ENCODE measurements at places on chromosomes 1 and 21.
A peak's percentile ranks its signal among the peaks of the same experiment; 100 is the strongest.

DNA sequence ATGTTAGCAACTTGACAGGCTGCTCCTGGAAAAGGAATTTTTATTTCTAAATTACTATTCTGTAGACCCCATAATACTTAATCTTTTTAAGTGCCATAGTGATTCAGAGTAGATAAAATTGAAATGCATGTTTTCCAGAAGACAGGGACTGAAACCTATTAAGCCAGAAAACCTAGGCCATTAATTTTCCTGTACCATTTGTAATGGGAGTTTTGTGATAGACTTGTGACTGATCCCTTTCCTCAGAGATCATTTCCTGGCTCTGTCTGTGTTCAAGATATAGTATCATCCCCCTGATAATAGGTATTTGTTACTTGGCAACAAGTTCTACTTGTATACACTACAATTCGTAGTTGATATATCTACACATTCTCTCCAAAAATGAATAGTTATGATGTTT, 1609.8 kb downstream of the AMY1C start:
- DNase-seq: no peak

- DNase-seq: no peak
Measured at GRCh38 chr1:193105821-193106177, 585 bp upstream of the GLRX2 start.

DNA sequence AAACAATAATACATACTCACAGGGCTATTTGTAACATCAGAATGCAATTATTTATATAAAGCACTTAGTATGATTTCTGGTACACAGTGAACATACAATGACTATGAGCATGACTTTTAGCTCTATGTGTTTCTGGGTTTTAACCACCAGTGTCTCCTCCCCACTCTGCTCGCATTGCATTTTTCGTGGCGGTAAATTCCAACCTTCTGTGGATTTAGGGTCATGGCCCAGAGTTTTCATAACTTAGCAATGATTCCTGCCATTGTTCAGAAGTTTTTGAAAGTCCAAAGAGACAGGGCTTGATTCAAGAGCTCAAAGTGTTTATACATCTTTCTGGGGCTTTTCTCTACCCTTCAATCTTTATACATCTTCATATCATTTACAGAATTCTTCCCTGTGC, 191.3 kb downstream of the BACH1 start:
- no peak for DNase-seq

DNA sequence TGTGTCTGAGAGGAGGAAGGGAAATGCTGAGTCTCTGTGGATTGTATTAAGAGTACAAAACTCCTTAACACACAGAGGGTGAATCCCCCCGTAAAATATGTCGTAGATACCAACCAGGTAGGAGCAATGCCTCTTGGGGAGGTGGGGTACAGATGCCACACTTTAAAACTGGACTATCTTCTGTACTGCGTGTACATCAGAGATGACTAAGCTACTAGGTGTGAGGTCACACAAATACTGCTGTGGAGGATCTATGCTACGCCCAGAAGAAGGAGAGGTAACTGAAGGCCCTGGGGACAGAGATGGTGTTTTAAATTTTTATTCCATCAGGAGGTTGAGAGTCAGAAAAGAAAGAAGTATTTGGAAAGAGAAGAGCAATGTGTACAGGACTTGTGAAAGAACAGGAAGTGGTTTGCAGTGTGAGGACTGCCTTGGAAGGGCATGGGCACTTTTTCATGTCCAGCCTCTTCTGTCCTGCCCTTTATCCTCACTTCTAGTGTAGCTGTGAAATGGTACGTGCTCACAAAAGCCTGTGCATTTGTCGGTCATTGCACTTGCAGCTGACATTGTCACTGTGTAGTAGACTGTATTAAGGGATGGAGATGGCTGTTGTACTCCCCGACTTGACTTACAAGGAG, 287.8 kb upstream of the CHRM3 start:
- DNase-seq: no peak

DNA sequence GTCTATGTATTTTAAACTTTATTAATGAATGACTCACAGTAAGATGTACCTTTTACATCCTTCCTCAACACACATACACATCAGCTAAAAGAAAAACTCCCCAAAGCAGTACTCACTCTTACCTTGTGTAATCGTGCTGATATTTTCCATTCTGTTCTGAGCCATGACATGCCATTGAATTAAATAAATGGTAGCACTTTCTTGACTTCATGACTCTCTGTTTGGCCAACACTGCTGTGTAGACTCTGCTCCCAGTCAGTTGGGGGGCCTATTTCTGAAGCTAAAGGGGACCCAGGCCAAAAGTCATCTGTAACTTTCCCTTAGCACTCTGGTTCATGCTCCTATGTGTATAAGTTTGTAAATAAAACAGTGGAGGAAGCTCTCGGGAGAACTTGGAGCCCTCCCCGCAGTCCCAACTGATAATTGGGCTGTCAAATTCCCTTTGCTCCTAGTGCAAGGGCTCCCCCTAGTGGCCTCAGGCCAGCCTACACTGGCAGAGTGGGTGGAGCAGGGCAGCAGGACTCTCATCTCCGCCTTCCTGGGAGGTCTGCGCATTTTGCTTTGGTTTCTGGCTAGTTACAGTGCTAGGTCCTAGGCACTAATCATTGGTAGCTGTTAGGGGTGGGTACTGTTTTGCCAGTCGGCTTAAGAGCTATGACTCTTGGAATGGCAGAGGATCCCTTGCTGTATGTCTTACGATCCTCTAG, 1.7 kb upstream of the FYB2 start:
- DNase-seq: peak; percentile 31

DNA sequence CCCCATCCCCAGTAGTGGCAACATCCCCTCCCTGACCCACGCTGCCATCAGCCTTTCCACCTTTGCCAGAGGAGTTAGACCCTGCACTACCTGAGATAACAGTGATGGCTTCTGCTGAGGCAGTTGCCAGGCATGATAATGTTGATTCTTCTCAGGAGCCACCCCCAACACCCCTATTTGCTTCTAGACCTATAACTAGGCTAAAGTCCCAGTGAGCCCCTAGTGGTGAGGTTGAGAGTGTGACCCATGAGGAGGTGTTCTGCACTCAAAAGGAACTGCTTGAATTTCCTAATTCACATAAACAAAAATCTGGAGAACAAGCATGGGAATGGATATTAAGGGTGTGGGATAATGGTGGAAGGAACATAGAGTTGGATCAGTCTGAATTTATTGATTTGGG, 159.6 kb upstream of the COL11A1 start:
- DNase-seq: no peak

DNA sequence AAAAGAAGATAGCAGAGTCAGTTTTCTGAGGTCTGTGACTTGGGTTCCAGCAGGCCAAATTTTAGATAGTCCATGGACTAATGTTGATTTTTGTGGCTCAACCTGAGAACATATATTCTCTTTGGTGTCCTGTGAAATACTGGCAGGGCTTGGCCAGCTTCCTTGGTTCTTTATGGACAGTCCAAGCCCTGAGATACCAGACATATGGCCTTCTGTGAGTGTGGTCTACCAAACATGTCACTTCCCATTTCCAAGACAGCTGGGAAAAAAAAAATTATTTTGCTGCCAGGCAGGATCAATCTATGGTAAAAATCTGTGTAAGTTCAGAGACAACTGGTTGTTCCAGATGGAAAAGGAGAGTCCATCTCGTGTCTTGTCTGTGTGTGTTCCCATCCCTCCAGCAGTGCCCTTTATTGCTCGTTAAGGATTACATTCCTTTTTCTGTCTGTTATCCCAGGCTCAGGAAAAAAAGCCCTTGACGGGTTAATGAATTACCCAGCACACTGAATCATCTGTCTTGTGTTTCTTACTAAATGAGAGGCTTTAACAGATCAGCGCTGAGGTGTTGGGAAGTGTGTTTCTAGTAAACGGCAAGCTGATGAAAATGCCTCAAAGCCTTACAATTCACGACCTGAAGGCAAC, 33.4 kb upstream of the XPR1 start:
- no peak for DNase-seq

- no peak for DNase-seq
Measured at GRCh38 chr1:110136911-110137310, 13.4 kb upstream of the SLC6A17 start.

DNA sequence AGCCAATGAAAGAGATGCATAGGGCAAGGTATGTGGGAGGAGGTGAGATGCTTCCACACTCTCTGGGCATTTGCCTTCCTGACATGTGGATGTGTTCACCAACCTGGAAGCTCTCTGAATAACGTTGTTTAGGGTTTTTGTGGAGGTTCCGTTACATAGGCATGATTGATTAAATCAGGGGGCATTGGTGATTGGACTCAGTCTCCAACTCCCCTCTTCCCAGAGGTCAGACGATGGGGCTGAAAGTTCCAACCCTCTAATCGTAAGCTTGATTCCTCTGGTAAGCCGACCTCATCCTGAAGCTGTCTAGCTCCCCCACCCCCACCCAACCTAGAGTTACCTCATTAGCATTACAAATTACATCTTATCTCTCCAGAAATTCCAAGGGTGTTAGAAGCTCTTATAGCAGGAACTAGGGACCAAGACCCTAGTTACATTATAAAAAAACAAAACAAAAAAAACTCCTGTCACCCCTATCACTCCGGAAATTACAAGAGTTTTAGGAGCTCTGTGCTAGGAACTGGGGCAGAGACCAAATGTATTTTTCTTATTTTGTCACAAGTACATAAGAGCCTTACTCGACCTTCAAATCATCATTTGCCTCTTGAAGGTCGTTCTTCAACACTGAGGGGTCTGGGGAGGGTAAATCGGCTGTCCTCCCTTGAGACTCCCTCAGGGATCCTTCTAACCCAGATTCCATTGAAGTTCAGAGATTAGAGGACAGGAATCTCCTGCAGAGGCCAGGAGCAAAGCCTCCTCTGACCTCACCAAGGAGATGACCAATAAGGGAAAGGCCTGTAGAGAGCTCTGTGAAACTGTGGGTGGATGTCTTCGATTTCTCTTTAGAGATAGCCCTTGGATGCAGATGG, 58.2 kb downstream of the DNTTIP2 start:
- DNase-seq: no peak

GRCh38 chr1:243313635-243314536, 58.0 kb downstream of the SDCCAG8 start:
- no peak for DNase-seq

- no peak for DNase-seq
Measured at GRCh38 chr1:103265551-103265950, 157.2 kb upstream of the COL11A1 start.

- no peak for DNase-seq
Measured at GRCh38 chr1:8457760-8458381, 140.0 kb downstream of the SLC45A1 start.

GRCh38 chr21:42981862-42982261, 7.5 kb downstream of the PKNOX1 start:
- no peak for DNase-seq

- peak; percentile 40 for DNase-seq
Measured at GRCh38 chr1:44775930-44776729, 790 bp downstream of the RPS8 start.

DNA sequence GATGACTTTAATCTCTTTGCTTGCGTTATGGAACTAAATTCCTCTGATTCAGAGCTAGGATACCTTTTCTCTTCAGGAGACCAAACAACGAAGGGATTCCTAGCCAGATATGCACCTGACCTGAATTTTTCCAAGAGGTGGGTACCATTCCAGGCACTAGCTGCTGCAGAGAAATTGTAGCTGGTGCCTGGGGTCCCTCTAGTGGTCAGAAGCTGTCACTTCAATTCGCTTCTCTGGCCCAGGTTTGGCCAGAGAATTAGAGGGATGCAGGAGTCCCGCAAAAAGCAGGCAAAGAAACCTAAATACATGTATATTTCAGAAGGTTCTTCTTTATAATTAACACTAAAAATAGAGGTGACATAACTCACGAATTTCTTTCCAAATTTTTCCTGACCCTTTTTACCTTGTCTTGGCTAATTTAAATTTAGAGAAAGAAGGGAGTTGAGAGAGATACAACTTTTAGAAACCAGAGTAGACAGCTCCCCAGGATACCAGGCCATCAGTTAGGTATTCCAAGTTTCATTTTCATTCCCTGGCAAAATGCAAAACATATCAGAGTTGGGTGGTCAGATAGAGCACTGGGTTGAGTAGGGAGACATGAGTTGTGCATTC, 9.6 kb downstream of the ACKR1 start:
- no peak for DNase-seq

- no peak for DNase-seq
Measured at GRCh38 chr1:25445993-25446538, 15.4 kb downstream of the MACO1 start.

DNA sequence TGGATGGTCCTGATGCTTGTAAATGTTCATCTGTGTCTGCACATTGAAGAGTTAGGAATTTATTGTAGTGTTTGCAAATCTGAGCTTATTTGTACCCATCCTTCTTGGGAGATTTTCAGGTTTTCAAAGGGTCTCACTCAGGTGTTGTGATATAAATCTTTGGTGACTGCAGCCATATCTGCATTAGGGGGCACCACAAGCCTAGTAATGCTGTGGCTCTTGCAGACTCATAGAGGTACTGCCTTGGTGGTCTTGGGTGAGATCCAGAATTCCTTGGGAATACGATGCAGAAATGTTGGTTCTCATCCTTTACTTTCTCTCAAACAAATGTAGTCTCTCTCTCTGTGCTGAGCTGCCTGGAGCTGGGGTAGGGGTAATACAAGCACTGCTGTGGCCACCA, 405.9 kb downstream of the TTLL7 start:
- DNase-seq: no peak

DNA sequence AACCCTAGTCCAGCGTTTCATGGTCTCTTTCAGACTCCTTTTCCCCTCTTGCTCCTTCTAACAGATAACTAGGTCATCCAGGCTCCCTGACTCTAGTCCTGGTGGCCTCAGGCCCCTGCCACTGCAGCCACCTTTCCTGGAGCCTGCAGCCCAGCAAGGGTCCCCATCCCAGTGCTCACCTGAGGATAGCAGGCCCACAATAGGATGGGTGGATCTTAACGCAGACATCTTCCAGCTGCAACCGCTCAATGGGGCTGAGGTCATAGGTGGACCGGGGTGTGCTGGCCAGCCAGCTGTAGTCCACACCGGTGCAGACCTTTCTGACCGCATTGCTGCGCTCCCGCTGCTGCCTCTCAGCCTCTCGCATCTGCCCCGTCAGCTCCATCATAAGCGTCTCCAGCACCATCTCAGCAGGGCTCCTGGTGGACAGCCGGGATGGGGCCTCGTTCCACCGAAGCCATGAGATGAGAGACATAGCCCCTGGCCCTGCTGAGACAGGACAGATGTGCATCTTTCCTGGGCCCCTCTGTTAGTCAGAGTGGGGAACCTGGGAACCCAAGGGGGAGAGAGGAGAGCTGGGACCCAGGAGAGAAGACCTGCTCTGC, 10.9 kb downstream of the RD3 start:
- no peak for DNase-seq

GRCh38 chr1:227654858-227655752, 80.0 kb downstream of the JMJD4 start:
- DNase-seq: no peak

DNA sequence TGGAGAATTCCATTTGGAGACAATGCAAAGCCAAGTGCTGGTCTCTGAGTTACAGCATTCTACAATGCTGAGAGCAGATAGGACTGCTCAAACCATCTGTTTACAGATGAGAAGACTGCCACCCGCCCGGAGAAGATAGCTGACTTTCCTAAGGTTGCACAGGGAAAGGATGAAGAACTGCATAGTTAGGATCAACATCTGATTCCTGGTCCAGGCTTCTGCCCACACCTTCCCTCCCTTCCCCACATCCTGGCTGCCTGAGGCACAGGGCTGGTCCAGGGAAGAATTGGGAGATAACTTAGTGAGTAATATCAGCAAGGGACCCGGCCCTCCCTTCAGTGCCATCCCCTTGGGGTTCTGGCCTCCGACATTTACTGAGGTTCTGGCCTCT, 2.0 kb downstream of the SERINC2 start:
- DNase-seq: no peak

- no peak for DNase-seq
Measured at GRCh38 chr1:210465150-210465549, 136.4 kb downstream of the HHAT start.

- no peak for DNase-seq
Measured at GRCh38 chr1:45979778-45980176, 152.7 kb downstream of the PIK3R3 start.

- peak; percentile 81 for DNase-seq
Measured at GRCh38 chr1:206581571-206581981, 30.7 kb downstream of the EIF2D start.
